ENCODE measurements at places on chromosomes 5 and 9. TPM values are rescaled to one million over a fixed set of nuclear protein-coding genes. Genes with fewer than 3 reads are reported as not detected.

SLC34A1 gene
- not detected for total RNA-seq

SPINK7 gene
- total RNA-seq, result not detected

PIP5K1B gene
- 35.9 TPM for total RNA-seq

MED7 gene
- 11.2 TPM for total RNA-seq

BRINP1 gene
- total RNA-seq, result 1.5 TPM

RELL2 gene
- 5.5 TPM for total RNA-seq

CDH18 gene
- not detected for total RNA-seq

PRR16 gene
- 0.95 TPM for total RNA-seq

NMUR2 gene
- not detected for total RNA-seq

PCDH12 gene
- 14.9 TPM for total RNA-seq

MYORG gene
- total RNA-seq, result 4.8 TPM

KCTD16 gene
- 2.5 TPM for total RNA-seq

LCN2 gene
- total RNA-seq, result 83.4 TPM

MAT2B gene
- 71.7 TPM for total RNA-seq

ARL10 gene
- total RNA-seq, result 5.4 TPM

LURAP1L gene
- 29.2 TPM for total RNA-seq

SPAG8 gene
- total RNA-seq, result 13.3 TPM

CCDC192 gene
- not detected for total RNA-seq

SHOC1 gene
- 0.15 TPM for total RNA-seq

PCDHB13 gene
- 2.9 TPM for total RNA-seq

FOXD4L4 gene
- total RNA-seq, result 0.77 TPM

INVS gene
- 22.3 TPM for total RNA-seq

SELENOP gene
- 705 TPM for total RNA-seq

GABRB2 gene
- total RNA-seq, result 0.56 TPM

DBH gene
- not detected for total RNA-seq

DENND1A gene
- 23.0 TPM for total RNA-seq

All from lower lobe of right lung (tissue), 2 donors.